CD4-positive, alpha-beta T cell treated with Interleukin-17A for 4 hours (primary cell): ENCODE measurements at places on chromosomes 5 and 9.
A peak's percentile ranks its signal among the peaks of the same experiment; 100 is the strongest.

DNA sequence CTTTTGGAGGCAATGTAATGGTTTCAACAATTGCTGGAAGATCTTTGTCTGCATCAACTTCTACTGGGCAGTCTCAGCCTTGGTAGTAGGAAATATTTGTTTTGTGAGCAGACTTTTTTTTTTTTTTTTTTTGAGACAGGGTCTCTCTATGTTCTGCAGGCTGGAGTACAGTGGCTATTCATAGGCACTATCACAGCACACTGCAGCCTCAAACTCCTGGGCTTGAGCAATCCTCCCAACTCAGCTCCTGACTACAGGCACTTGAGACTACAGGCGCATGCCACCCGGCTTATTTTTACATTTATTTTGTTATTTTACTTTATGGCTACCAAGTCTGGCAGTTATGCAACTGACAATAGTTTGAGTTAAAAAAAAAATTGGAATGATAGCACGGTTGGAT, 187.3 kb downstream of the SNX18 start:
- DNase-seq: no peak

DNA sequence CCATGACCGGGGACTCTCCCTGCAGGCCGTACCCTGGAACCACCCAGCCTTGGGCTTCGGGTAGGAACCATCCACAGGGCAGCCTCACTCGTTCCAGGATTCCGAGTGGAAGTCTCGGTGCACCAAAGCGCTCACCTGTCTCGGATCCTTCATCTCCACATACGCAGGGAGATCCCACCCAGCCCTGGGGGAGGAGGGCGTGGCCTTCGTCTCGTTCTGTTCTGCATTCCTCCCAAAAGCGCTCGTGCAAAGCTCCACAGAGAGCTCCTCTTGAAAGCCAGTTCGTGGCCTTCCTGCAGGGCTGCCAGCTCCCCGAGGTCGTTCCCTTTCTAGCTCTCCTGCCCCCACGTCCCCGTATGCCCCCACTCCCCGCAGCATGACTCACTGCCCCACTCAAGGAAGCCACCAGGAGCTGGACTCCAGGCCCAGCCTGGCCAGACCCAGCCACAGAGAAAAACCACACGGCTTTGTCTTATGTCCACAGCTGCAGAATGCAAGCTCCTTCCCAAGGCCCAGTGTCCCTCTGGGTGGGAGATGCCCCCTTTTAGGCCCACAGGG, 65.0 kb upstream of the SARDH start:
- no peak for DNase-seq

GRCh38 chr9:124377551-124378406, 37.5 kb downstream of the PSMB7 start:
- no peak for DNase-seq

GRCh38 chr9:97348871-97349270, 41.4 kb downstream of the CCDC180 start:
- DNase-seq: no peak

GRCh38 chr9:134225816-134226215, 61.5 kb upstream of the RNU6ATAC start:
- DNase-seq: no peak

- no peak for DNase-seq
These were observed 263.9 kb upstream of the NR4A3 start for GRCh38 chr9:99557816-99558215.

DNA sequence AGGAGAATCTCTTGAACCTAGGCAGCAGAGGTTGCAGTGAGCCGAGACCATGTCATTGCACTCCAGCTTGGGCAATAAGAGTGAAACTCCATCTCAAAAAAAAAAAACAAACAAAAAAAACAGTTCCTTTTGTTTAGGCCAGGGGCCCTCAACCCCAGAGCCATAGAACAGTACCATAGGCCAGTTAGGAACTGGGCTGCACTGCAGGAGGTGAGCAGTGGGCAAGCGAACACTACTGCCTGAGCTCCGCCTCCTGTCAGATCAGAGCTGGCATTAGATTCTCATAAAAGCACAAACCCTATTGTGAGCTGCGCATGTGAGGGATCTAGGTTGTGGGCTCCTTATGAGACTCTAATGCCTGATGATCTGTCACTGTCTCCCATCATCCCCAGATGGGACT, 49.1 kb upstream of the SUB1 start:
- DNase-seq: no peak

- DNase-seq: no peak
These were observed 244.2 kb downstream of the RFK start for GRCh38 chr9:76150013-76150412.

GRCh38 chr5:68669864-68670575, 423.8 kb upstream of the SLC30A5 start:
- no peak for DNase-seq

DNA sequence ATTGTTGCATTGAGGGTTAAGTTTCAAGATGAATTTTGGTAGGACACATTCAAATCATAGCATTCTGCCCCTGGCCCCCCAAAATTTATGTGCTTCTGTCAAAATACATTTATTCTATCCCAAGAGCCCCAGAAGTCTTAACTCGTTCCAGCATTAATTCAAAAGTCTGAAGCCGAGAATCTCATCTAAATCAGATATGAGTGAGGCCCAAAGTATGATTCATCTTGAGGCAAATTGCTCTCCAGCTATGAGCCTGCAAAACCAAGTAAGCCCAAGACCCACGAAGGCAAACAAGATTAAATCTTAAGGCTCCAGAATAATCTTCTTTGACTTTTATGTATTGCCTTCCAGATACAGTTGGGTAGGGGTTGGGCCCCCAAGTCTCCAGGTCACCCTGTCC, 19.2 kb downstream of the TNPO1 start:
- no peak for DNase-seq

GRCh38 chr5:35815089-35815936, 41.4 kb upstream of the IL7R start:
- DNase-seq: peak; percentile 56

DNA sequence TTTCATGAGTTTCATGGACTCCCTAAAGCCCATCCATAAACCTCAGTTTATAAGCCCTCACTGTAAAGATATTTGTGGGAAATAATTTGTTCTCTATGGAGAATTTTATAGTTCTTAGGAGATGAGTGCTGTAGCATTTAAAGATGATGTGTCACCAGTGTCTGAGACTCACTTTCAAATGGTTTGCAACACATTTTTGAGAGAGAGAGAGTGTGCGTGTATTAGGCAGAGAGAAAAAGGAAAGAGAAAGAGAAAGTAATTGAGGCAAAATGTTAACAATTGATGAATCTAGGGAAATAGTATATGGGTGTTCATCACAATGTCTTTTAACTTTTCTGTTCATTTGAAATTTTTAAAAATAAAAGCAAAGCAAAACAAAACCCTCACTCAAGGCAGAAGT, 479.0 kb downstream of the ZSWIM6 start:
- no peak for DNase-seq

- DNase-seq: no peak
These were observed 397.6 kb upstream of the IRX1 start for GRCh38 chr5:3198074-3198449.

- DNase-seq: no peak
These were observed 356.9 kb upstream of the WWC1 start for GRCh38 chr5:167934551-167934971.

GRCh38 chr5:1780614-1780930, 19.1 kb downstream of the MRPL36 start:
- DNase-seq: no peak

- DNase-seq: no peak
These were observed 198.9 kb upstream of the CYLC2 start for GRCh38 chr9:102796244-102796643.

- no peak for DNase-seq
These were observed 160.8 kb downstream of the DAB2IP start for GRCh38 chr9:121812159-121812735.

DNA sequence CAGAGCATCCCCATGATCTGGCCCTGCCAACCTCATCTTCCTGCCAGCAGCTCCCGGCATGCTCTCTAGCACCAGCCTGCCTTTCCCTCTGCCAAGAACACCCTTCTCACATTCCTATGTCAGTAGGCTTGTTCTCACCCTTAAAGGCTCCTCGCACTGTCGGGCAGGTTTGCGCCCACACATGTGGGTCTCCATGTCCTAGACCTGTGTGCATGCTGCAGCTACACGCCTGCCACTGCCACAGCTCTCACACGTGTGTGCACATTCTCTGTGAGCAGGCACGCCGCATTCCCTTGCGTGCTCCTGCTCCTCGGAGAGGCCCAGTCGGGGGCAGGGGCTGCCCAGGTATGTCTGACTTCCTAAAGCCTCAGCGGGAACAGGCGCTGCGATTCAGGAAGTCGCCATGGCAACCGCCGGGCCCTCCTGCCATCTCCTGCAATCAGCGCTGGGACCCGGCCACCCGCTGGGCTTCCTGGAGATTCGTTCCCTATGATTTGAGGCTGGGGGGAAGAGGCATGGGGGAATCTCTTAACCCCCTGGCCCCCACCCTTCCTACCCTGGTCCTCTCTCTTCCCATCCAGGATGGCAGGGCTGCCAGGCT, 28.1 kb downstream of the NDUFA8 start:
- DNase-seq: no peak

- no peak for DNase-seq
These were observed 42.2 kb upstream of the FABP6 start for GRCh38 chr5:160187091-160187490.

DNA sequence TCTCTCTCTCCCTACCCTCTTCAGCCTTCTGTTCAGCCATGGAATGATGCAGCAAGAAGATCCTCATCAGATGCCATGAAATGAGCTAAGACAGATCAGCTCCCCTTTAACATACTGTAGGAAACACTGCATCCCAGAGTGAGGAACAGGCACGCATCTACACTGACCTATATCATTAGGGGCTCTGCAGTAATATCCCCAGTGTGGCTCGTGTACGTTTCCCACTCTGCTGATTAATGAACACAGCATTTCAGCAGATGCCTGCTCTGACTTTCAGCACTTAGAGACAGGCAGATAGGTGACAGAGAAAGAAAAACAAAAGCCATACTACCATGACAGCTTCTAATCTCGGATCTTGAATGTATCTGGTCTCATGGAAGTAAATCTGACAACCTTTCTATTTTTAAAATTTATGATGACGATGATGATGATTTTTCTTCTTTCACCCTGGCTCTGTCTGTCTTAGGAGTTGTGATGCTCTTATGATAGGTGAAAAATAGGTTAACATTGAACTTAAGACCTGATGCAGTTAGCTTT, 750.3 kb downstream of the CDH12 start:
- no peak for DNase-seq

- no peak for DNase-seq
These were observed 96.0 kb downstream of the LIX1 start for GRCh38 chr5:97046270-97046982.

GRCh38 chr5:13783726-13784125, 160.8 kb downstream of the DNAH5 start:
- no peak for DNase-seq

- no peak for DNase-seq
These were observed 82.4 kb downstream of the HMCN2 start for GRCh38 chr9:130347931-130348330.

DNA sequence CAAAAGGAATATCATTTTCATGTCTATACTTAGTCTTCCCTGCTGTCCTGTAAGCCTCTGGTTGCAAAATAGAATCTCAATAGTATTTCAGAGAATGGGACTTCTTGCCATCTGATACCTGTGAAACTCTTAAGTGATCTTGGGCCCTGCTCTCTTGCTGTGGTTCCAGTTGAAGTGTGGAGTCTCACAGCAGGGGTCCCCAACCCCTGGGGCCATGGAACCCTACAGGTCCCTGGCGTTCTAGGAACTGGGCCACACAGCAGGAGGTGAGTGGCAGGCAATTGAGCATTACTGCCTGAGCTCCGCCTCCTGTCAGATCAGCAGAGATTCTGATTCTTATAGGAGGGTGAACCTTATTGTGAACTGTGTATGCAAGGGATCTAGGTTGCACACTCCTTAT, 65.9 kb downstream of the ZSWIM6 start:
- no peak for DNase-seq

GRCh38 chr5:144011388-144011787, 159.1 kb downstream of the YIPF5 start:
- no peak for DNase-seq

DNA sequence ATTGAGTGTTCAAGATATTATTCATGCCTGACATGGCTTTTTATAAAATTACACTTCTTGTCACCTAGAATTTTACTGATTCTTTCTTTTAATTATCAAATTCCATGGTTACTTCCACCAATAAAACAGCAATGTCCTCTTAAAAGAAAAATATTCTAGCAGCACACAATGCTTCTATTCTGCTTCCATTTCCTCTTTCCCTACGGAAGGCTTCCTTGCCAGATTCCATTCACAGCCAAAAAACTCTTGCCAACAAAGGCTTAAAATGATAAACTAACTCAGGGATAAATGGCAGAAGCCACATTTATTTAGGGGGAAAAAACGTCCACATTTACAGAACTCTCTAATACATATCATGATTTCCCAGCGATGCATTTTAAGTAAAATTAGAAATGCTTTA, 111.6 kb downstream of the CTNND2 start:
- no peak for DNase-seq

DNA sequence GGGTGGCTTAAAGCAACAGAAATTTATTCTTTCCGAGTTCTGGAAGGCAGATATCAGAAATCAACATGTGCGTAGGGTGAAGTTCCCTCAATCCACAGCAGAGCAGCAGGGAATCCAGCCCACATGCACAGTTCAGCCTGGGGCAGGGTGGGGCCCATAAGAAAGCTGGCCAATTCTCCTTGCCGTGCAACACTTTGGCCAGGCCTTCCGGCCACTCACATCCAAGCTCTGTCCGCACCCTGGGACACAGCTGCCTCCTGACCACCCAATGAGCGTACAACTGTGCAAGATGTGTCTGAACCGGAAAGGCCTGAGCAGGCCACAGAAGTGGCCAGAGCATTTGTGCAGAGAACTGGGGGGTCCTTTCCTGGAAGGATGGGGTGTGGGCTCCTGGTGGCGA, 274.9 kb downstream of the GADD45G start:
- DNase-seq: no peak

- DNase-seq: no peak
These were observed 181.0 kb upstream of the CD180 start for GRCh38 chr5:67377631-67378030.

DNA sequence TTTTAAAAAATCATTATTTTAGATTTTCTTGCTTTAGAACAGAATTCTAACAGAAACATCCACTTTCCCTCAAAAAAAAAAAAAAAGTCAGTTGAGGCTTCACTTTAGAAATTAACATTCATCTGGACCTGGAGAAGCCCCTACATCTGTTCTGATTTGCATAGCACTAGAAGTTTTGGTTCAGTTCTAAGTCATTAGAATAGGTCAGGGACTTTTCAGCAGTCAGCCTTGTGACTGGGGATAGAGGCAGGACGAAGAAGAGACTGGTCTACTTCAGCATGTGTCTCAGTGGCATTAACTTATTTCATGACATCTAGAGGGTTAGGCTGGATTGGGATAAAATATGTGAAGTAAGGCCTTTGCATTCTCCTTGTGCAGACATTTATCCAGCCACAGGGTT, 215.8 kb upstream of the DAB2 start:
- DNase-seq: no peak

GRCh38 chr9:37408933-37409710, 13.4 kb upstream of the GRHPR start:
- peak; percentile 63 for DNase-seq
